ENCODE measurements at places on chromosomes 2 and 18. TPM values are rescaled to one million over a fixed set of nuclear protein-coding genes. Genes with fewer than 3 reads are reported as not detected.

DNA sequence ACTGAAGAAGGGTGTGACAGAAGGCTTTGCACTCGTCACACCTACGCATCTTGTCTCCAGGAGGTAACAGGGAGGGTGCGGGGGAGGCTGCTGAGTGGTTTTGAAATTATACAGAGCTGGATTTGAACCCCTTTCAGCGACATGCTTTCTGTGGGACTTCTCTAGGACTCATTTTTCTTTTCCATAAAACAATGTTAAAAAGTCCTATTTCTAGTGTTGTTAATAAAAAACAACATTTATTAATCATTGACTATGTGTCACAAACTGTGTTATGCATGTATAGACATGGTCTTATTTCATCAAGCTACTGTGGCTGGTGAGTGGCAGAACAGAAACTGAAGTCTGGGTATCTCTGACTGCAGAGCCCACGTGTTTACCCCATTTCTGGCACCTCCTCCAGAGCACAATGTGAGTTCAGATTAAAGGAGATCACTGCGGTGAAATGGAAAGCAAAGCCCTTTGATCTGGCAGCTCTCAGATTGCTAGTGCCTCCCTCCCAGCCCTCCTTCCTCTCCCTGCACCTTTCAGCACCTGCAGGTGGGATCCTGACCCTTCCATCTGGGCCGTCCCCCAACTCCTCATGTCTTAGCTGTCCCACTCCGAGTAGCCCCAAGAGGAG lies 315.5 kb upstream of the MYT1L start:
- H3K27me3 ChIP-seq, result peaks cover 46% of the 10 kb centered on the region
- no peak overlapping the region for H3K4me3 ChIP-seq
- H3K4me1 ChIP-seq, result peaks cover 4% of the 10 kb centered on the region
- DNase-seq, result no peak

ANO7 gene
- total RNA-seq, result 0.80 TPM

SCN9A gene
- total RNA-seq, result 1.4 TPM

- H3K4me3 ChIP-seq, result no peak overlapping the region
- no peak for DNase-seq
- no peaks in the 10 kb centered on the region for H3K27me3 ChIP-seq
- no peak overlapping the region for H3K27ac ChIP-seq
- no peaks in the 10 kb centered on the region for H3K4me1 ChIP-seq
- H3K36me3 ChIP-seq, result no peaks in the 10 kb centered on the region
Observed at GRCh38 chr2:222410534-222410933, 13.8 kb upstream of the SGPP2 start.

- H3K27ac ChIP-seq, result no peak overlapping the region
- H3K27me3 ChIP-seq, result no peaks in the 10 kb centered on the region
- H3K36me3 ChIP-seq, result no peaks in the 10 kb centered on the region
- H3K4me1 ChIP-seq, result no peaks in the 10 kb centered on the region
- no peak overlapping the region for H3K4me3 ChIP-seq
Observed at GRCh38 chr2:160741815-160742214, 248.2 kb upstream of the RBMS1 start.

- no peaks in the 10 kb centered on the region for H3K27me3 ChIP-seq
- H3K27ac ChIP-seq, result no peak overlapping the region
- H3K4me3 ChIP-seq, result no peak overlapping the region
- no peak for DNase-seq
- H3K4me1 ChIP-seq, result peaks cover 10% of the 10 kb centered on the region
Observed at GRCh38 chr2:151405376-151405775, 4.3 kb upstream of the RIF1 start.

PID1 gene
- 7.8 TPM for total RNA-seq

- no peak overlapping the region for H3K4me3 ChIP-seq
- no peaks in the 10 kb centered on the region for H3K27me3 ChIP-seq
- H3K27ac ChIP-seq, result no peak overlapping the region
- no peak for DNase-seq
- H3K36me3 ChIP-seq, result no peaks in the 10 kb centered on the region
Observed at GRCh38 chr2:57602733-57603132, 443.9 kb upstream of the VRK2 start.

- no peaks in the 10 kb centered on the region for H3K27me3 ChIP-seq
- no peak for DNase-seq
- no peak overlapping the region for H3K27ac ChIP-seq
- no peaks in the 10 kb centered on the region for H3K4me1 ChIP-seq
- H3K36me3 ChIP-seq, result no peaks in the 10 kb centered on the region
Observed at GRCh38 chr2:198382811-198383210, 578.4 kb downstream of the PLCL1 start.

DNA sequence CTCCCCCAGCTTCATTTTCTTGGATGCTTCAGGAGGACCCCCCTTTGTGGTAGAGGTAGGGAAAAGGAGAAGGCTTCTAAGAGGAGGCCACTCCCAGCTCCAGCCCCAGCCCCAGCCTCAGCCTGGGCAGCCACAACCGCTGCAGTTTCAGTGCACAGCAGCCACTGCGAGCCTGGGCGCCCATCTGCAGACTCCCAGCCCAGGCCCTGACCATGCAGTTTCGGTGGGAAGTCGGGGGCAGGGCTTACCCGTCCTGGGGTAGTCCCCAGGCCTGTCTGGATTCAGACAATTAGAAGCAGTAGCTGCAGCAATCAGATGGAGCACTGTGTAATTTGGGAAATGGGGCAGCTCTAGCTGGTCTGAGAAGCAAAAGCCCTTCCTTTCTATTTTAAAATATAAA lies 28.6 kb downstream of the ITM2C start:
- peaks cover 16% of the 10 kb centered on the region for H3K27me3 ChIP-seq
- no peaks in the 10 kb centered on the region for H3K36me3 ChIP-seq
- H3K27ac ChIP-seq, result no peak overlapping the region
- H3K4me3 ChIP-seq, result no peak overlapping the region

DNA sequence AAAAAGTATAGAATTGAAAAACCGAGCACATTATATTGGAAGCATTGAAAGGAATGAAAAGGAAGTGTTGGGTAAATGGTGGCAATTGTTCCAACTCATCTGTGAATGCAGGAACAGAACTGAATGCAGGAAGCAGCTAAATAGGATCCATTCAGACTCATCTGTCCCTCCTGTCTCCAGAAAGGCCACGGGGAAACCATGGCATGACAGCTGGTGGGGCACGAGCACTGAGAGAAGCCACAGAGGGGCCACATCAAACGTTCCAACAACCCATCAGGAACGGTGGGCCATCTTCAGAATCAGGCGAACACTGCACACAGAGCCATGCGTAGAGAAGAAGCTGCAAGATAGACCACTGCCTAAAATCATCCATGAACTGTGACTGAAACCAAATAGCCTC lies 138.5 kb upstream of the SLC35G4 start:
- H3K4me1 ChIP-seq, result no peaks in the 10 kb centered on the region
- H3K4me3 ChIP-seq, result no peak overlapping the region
- no peak overlapping the region for H3K27ac ChIP-seq
- H3K36me3 ChIP-seq, result no peaks in the 10 kb centered on the region

GRCh38 chr18:32674491-32674890 lies 98.3 kb downstream of the KLHL14 start:
- no peak overlapping the region for H3K4me3 ChIP-seq
- H3K36me3 ChIP-seq, result no peaks in the 10 kb centered on the region
- no peak overlapping the region for H3K27ac ChIP-seq

GRCh38 chr2:134087371-134087921 lies 166.4 kb upstream of the MGAT5 start:
- no peak for DNase-seq
- H3K4me3 ChIP-seq, result no peak overlapping the region
- H3K27me3 ChIP-seq, result no peaks in the 10 kb centered on the region
- H3K36me3 ChIP-seq, result no peaks in the 10 kb centered on the region
- H3K27ac ChIP-seq, result no peak overlapping the region
- peaks cover 7% of the 10 kb centered on the region for H3K4me1 ChIP-seq

GRCh38 chr2:172930871-172931255 lies 144.8 kb upstream of the MAP3K20 start:
- DNase-seq, result no peak
- no peaks in the 10 kb centered on the region for H3K27me3 ChIP-seq
- peaks cover 52% of the 10 kb centered on the region for H3K4me1 ChIP-seq
- H3K27ac ChIP-seq, result peak overlapping the region; percentile 85
- H3K4me3 ChIP-seq, result no peak overlapping the region

DNA sequence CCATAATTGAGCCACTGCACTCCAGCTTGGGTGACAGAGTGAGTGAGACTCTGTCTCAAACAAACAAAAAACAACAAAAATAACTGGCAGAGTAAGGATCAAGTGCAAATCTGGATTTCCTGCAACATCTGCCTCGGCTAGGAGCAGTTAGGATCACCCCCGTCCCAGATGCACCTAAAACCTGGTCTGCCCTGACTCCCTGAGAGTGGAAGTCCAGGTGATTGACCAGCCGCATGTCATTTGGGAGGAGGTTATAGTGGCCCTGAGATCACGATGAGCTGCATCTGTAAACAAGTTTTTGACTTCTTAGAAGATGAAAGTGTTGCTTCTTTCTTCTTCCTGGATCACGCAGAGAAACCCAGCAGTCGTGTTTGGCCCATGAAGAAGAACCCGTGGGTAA lies 5.0 kb upstream of the ESPNL start:
- no peak overlapping the region for H3K4me3 ChIP-seq
- peaks cover 9% of the 10 kb centered on the region for H3K4me1 ChIP-seq
- H3K27ac ChIP-seq, result no peak overlapping the region

G6PC2 gene
- not detected for total RNA-seq

DNA sequence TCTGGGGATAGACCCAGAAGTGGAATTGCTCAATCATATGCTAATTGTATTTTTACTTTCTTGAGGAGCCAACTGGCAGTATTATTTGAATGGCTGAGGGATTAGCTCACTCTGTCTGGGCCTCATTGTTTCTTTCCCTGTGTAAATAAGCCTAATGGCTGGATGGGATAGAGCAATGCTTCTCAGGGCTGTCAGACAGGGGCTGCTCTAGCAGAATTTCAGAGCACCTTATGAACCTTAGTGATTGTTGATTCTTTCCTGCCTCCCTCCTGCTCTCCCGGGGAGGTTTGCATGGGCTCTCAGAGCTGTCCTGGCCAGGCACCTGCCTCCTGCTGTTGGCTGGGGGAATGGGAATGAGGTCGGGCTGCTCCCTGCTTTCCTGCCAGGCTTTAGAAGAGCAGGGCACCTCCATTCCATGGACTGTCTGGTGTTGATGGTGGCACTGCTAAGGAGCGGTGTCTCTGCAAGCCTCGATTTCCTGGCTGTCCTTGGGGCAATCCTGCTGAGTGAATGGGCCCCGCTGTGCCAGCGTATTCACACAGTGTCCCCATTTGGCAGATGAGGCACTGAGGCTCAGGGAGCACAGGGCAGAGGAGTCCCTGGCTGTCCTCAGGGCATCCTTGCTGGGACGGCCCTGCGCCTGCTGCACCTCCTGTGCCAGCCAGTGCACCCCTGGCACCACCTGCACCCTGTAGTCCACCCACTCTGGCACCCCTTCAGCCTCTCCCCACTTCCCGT lies 468.2 kb upstream of the HS6ST1 start:
- no peaks in the 10 kb centered on the region for H3K4me1 ChIP-seq
- H3K27ac ChIP-seq, result no peak overlapping the region
- no peaks in the 10 kb centered on the region for H3K36me3 ChIP-seq
- H3K27me3 ChIP-seq, result peaks cover 19% of the 10 kb centered on the region

Measured in left ventricle myocardium inferior (tissue), 1 donor.